Stimulated activated naive B cell treated with anti-CD40 and anti-IgM and Interleukin-4, amounts not matched to agents 10 μg/mL and 1 μg/mL and 100 μg/mL, for 72 hours (primary cell): ENCODE measurements at places on chromosomes 1 and 21.

DNA sequence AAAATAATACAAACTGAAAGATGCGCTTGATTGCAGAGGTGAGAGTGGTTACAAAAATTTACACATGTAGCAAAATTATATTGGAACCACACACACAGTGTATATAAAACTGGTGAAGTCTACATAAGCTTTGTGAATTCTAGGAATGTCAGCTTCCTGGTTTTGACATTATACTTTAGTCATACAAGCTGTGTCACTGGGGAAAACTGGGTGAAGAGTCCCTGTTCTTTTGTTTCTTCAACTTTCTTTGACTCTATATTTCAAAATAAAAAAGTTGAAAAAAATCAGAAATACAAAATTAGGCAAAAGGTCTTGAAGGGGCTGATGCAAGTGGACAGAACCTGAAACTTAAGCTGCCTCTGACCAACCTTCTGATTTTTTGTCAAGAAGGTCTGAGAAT, 3.0 kb downstream of the C1QC start:
- no peak for DNase-seq

DNA sequence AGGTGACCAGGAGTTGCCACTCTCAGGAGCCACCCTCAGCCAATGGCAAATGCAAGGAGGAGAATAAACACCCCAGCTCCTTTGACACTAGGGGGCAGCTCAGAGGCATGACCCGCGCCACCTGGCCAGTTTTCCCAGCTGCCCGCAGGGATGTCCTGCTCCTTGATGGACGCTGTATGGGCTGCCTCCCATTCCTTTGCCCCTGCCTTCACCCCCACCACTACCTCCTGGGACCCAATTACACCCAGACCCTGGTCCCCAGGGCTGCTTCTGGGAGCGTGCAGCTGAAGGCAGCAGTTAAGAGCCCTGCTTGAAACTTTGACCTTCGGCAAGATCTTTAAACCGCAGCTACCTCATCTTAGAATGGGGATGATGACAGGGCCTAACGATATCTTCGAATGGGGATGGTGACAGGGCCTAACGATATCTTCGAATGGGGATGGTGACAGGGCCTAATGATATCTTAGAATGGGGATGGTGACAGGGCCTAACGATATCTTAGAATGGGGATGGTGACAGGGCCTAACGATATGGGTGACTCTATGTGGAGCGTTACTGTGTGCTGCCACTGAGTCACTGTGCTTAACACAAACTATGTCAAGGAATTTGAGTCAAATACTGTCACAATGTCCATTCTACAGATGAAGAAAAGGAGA, 163.0 kb upstream of the KAZN start:
- no peak for DNase-seq

- no peak for DNase-seq
Observed at GRCh38 chr1:221327954-221328353, 413.9 kb downstream of the DUSP10 start.

DNA sequence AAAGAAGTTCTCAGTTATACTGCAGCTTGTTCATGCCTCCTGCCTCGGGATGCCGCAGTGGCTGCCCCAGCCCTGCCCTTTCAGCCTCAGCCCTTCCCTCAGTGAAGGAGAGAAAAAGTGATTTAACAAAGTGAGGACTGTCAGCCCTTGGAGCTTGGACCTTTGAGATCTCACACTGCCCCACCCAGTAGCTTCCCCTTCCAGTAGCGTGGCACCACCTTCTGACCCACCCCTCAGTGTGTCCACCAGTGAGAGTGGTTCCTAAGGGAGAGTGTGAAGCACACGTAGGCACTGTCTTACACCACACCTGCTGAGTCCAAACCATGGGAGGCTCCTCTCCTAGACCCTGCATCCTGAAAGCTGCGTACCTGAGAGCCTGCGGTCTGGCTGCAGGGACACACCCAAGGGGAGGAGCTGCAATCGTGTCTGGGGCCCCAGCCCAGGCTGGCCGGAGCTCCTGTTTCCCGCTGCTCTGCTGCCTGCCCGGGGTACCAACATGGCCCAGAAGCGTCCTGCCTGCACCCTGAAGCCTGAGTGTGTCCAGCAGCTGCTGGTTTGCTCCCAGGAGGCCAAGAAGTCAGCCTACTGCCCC, at the start of gene CDA:
Gene CDA (plus strand): TSS at position 464 of the 592 bp plus-strand sequence. CDS start 33 bp downstream, at position 497.
- no peak for DNase-seq

GRCh38 chr1:171250263-171250662, 2.0 kb downstream of the FMO1 start:
- DNase-seq = no peak

- no peak for DNase-seq
Observed at GRCh38 chr1:69180358-69180757, 387.4 kb upstream of the LRRC7 start.

DNA sequence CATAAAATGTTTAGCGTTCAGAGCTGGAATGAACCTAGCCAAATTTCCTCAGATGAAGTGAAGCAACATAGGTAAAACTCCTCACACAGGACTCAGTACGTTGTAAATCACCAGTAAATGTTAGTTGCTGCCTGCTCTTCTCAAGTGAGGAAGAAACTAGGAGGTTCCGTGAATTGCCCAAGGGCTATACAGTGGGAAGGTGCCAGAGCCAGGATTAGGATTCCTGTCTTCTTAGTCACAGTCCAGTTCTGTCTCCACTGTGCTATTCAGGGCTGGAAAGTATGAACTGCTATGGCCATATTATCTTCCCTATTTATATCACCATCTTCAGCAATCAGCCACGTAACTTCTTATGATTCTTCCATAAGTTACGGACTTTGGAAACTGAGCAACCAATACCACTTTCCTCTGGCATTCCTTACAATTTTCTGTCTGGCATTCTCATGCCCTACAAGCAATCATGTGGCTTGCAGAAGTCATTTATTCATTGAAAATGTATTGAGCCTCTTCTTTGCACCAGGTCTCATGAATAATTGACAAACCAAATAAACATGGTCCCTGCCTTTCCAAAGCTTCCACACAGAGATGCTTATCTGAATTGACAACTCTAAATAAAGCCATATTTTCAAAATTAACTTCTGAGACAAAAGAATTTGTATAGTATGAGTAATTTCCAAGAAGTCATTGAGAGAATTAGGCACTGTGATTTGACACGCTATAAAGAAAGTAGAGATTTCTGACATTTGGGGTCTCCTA, 271.6 kb upstream of the SGIP1 start:
- DNase-seq = no peak

- DNase-seq = peak; percentile 40
Observed at GRCh38 chr1:43238085-43238484, 31.7 kb upstream of the TMEM125 start.

- no peak for DNase-seq
Observed at GRCh38 chr1:8862528-8862927, 16.0 kb downstream of the ENO1 start.

GRCh38 chr1:159826441-159827101, at the start of gene SLAMF8:
Gene SLAMF8 (plus strand): TSS chr1:159826873. CDS start chr1:159826899, 26 bp downstream.
- DNase-seq = no peak

DNA sequence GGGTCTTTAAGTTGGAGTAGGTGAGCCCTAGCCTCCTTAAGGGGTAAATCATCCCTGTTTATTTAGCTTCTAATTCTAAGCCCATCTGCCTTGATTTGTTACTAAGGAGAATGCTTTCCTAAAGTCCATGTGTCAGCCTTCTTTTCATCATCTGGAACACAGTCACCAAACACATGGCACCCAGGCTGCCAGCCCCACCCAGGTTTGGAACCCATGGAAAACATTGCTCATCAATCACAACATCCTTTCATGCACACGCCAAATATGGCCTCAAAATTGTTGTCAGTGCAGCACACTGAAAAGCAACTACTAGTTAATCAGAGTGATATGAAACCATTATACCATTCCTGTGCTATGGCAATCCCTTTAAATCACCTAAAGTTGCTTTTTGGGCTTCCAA, 386.7 kb upstream of the ESRRG start:
- DNase-seq = no peak

DNA sequence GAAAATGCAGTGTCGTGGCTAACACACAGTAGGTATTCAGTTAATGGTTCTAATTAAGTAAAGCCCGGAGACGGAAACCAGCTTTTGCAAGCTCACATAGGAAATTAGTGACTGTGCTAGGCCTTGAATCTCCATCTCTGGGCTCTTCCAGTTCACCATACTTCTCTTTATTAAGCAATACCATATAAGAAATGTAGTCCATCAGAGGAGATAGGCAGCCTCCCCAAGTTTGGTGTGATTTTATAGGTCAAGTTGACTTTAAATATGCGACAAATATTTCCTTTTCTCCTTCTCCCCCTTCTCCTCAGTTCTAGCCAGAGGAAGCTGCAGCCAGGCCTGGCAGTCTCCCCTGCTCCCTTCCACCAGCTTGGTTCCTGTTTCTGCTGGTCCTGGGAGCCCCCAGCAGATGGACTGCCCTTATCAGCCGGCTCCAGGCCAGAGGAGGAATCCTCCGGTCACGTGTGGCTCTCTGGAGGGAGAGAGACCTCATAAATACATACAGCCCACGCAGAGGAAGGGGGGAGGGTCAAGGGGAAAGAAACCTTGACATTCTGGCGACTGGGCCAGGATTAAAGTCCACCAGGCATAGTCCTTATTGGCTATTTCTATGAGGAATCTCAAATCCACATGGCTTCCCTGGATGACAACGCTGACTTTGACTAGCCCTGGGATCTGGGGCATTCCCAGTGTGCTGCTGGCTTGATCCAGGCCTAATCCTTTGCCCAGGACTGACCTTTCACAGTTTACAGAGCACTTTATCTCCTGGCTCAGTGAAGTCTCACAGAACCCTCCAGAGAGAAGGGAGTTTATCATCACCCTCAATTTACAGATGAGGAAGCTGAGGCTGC, 115.1 kb upstream of the JUN start:
- DNase-seq = no peak
